ENCODE measurements at places on chromosomes 4 and X.

DNA sequence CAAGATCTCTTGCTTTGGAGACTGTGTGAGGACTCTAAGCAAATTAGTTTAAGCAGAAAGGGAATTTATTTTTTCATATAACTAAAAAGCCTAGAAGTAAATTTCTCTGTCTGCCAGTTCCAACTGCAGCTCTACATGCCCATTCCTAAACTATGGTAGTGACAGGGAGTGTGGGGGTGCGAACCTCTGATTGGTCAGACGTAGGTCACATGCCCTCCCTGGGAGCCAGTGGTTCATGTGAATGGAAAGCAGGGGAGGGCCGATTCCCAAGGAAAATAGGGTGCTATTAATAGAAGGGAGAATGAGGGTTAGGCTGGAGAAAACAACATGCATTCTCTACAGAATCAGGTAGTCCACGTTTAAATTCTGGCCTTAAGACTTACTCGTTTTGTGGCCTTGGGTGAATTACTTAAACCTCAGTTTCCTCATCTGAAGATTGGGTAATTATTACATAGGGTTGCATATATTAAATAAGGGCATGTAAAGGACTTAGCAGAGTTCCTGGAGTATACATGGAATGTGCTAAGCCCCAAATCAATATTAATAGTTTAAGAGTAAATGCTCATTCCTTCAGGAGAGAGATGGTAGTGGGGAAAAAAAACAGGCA is 7.2 kb downstream of the RAB33B start:
- DNase-seq = no peak

DNA sequence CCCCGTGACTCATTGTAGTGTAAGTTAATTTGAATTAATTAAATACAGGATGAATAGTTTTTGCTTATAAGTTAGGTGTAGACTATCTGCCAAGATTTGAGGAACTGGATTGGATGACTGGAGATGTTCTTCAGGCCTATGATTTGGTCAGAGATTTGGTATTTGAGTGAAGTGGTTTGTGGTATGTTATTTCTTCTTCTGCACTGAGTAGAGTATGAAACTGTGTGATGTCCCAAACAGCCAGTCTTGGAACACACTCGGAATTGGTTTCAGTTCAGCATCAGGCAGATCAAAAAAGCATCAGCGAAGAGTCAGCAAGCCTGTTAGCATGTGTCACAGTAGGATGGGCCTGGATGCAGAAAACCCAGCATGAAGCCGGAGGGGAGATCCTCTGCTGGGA is 294.1 kb downstream of the ARHGAP10 start:
- DNase-seq = peak; percentile 96

- no peak for DNase-seq
Measured at GRCh38 chr4:129515356-129515755, 419.4 kb downstream of the C4orf33 start.

DNA sequence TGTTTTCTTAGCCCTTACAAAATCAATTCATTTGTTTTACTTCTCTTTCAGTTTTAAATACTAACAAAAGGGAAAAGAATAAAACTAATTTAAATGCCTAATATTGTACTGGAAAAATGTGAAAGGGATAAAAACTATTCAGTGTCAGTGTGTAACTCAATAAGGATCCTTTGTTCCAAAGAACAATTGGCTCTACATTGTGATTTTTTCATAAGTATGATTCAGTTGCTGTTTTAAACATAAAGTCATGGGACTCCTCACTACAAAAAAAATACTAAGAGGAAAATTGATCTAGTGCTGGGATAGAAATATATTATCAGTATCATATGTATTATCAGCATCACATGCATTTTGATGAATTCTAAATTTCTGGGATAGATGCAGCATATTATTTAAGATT is 199.4 kb upstream of the TRAM1L1 start:
- no peak for DNase-seq

GRCh38 chr4:165783626-165784025 is 89.4 kb upstream of the TLL1 start:
- no peak for DNase-seq

DNA sequence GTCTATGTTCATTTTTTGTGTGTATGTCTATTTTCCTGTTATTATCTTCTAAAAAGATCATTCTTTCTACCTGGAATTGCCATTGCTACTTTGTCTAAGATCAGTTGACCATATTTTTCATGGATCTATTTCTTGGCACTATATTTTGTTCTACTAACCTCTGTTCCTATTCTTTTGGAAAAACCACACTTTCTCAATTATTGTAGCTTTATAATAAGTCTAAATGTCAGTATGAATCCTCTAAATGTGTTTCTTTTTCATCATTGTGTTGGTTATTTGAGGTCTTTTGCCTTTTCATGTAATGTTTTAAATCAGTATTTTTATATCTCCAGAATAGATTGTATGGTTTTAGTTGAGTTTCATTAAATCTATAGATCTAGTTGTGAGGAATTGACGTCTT is 798.3 kb downstream of the FAT4 start:
- DNase-seq = no peak

DNA sequence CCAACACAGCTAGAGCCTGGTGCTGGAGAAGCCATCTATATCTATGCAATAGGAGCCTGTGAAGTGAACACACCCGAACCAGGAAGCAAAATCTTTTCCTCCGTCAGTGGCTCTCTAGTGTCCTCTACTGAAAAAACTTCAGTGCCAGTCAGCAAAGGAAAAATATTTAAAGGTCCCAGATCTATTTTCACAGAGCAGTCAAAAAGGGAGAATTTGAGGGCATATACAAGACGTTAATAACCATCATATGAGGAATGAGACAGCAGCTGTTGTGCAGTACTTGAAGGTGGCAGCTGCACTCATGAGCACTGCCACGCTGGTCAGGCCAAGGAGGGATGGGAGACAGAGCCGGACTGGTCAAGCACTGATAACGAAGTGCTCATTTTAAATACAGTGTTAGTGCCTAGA is 14.4 kb downstream of the MCUB start:
- no peak for DNase-seq

- DNase-seq = peak; percentile 50
Measured at GRCh38 chrX:74242050-74242449, 61.9 kb upstream of the ZCCHC13 start.

- peak; percentile 89 for DNase-seq
Measured at GRCh38 chr4:183987987-183988392, 82.9 kb downstream of the STOX2 start.

DNA sequence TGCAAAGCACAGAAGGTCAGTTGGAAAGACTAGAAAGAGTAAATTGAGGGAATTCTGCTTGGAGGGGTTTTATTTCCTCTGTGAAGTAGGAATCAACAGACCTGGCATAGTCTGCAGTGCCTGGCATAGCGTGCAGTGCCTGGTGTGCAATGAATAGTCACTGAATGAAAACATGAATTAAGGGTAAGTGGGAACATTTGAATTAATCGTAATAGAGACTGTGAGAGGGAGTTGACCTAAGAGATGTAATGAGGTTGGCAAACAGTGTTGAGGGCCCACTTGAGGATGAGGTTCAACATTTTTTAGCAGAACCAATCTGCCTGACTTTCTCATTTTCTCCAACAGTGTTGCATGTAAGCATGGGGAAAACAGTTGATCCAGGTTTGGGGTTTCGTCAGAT is 377.2 kb upstream of the FTHL17 start:
- no peak for DNase-seq
